ENCODE measurements at places on chromosomes 5 and 9.
A peak's percentile ranks its signal among the peaks of the same experiment; 100 is the strongest.

DNA sequence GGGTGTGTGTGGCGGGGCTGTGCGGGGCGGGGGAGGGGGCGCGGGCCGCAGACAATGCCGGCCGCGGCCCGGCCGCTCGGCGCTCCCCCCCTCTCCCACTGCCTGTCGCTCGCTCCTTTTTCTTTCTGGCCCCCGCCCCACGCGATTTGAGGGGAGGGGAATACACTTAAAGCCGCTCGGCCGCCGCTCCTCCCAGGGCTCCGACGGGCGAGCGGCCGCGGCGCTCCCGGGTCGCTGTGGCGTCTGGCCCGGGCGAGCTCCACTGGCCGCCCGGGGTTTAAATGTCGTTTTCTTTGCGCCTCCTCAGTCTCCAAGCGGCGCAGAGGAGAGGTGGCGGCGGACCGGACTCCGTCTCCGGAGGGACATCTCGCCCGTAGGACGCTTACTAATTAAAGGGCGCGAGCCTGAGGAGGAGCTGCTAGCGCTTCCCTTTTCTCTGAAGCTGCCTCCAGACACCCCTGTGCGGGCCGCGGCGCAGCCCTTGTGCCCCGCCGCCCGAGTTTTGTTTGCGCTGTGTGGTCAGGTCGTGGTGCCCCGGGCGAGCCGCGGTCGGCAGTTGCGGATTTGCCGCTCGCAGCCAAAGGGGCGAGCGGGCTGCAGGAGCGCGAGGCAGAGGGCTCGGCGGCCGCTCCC, 1.4 kb downstream of the ZSWIM6 start:
- DNase-seq = peak; percentile 41

- DNase-seq = no peak
Observed at GRCh38 chr5:35859101-35859661, 2.5 kb downstream of the IL7R start.

- DNase-seq = no peak
Observed at GRCh38 chr5:5564898-5565297, 142.4 kb downstream of the ICE1 start.

DNA sequence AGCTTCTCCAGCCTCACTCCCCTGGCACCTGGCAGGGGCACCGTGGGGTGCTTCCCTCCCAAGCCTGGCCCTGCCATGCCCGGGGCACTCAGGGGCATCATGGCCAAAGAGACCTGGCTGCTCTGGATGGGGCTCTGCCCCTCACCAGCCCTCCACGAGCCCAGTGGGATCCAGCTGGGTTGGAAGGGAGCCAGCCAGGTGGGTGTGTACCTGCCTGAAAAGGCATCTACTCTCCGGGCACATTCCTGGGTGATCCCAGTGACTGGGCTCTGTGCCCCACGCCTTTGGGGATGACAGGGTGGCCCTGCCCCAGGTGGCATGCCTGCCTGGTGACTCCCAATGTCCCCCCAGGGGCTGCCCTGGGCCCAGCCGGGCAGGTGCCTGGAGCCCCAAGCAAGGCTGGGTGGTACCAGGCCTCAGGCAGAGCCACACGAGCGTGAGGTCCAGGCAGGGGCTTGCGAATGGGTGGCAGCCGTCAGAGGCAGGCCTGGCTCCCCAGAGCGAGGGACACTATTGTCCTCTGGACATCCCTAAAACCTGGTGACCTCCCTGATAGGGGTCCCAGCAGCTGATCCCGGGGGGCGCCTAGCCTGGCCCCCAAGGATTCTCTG, 777 bp downstream of the GPSM1 start:
- no peak for DNase-seq

DNA sequence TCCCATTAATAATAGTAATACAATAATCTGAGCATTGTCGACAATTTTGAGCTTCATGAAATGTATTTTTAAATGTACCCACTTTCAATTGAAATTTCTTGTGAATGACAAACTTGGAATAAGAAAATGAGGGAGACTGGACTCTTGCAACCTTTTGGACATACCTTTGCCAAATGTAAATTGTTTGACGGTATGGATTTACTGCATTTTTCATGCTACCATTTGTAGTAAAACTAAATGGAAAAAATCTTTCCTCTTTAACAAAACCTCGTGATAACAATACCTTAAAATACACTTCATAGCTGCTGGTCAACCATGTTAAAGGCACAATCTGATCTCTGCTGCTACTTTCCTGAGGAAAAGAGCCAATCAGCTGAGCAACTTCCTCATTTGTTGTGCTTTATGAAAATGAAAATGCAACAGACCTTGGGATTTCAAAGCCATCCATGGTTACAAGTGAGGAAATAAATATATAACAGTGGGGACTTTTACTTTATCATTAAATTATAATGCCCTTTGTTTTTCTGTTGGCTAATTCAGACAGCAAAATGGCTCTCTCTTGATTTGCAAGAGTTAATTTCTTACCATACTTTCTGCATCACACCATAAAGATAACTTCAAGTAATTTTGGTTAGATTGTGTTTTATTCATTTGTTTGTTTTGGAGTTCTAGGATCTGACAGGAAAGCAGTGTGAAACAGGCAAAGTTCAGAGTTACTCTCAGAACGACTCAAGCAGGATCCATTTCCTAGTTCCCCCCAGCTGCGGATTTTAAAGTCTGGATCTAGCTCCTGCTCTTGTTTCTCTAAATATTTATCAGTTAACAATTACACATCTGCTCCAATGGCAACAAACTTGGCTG, 1.1 kb downstream of the ALDH1A1 start:
- DNase-seq = no peak

GRCh38 chr9:125959951-125960619, 212.9 kb downstream of the PBX3 start:
- no peak for DNase-seq

DNA sequence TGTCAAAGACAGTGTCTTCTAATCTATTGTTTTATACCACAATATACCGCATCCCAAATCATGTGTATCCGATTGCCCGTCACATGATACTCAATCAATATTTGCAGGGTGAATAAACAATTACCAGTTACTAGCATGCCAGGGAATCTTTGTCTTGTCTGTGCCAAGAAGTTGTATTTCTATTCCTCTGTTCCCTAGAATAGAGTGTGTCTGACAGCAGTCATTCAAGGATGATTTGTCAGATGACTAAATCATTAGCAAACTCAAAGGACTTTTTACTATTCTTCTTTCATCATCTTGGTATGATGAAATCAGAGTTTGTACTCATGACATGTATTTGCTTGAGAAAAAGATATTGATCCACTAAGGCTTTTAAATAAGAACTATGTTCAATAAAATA, 348.8 kb downstream of the HTR1A start:
- DNase-seq = no peak

DNA sequence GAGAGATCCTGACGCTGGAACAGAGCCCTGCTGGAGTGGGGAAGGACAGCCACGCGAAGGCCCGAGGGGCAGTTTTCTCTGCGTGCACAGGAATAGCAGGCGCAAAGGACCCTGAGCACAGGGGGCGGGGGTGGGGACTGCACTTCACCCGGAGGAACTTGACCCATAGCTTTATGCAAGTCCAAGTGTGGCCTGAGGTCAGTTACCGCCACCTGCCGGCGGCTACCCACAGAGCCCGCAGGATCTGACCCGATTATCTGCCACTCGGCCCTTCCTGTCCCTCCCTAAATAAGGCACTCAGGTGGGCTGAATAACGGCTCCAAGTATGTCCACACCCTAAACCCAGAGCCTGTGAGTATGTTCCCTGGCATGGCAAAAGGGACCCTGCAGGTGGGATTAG, 65.4 kb upstream of the FCN1 start:
- DNase-seq = no peak

DNA sequence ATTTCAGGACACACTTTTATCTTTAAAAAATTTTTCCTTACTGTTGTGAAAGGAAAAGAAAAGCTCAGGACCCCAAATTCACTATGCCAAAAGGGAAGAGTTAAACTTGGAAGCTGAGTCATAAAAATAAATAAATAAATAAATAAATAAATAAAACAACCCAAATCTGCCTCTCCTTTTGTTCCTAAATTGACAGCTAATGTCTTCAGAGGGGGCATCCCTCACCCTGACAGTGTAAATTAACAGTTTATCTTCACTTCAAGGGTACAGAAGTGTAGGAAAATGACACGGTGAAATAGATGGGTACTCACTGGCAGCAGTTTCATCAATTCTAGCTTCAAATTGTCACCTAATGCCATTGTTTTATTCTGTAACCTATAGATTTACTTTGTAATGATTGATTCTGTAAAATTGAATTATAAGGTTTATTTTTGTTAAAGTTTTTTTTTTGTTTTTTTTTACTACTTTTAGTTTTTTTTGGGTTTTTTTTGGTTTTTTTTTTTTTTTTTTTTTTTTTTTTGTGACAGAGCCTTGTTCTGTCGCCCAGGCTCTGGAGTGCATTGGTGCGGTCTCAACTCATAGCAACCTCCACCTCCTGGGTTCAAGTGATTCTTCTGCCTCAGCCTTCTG, 18.5 kb upstream of the ANXA1 start:
- DNase-seq = no peak

DNA sequence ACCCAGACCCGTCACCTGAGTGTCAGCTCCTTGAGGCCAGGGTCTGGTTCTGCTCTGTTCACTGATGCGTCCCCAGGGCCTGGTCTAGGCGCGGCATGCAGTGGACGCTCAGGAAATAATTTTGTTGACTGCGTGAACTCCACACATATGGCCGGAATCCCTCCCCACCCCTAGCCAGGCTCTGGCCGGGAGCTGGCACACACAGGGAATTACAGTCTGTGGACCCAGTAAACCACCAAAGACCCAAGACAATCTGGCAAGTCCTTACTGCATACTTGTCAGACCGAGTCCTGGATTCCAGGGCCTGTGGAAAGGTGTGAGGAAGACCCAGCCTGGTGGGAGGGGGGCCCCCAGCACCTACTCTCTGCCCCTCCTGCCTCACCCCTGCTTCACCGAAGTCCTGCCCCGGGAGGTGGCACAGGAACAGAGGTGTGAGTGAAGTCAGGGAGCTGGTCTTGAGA, 113.0 kb upstream of the IER5L start:
- DNase-seq = no peak

- DNase-seq = no peak
Observed at GRCh38 chr5:56471707-56472106, 238.6 kb upstream of the ANKRD55 start.

DNA sequence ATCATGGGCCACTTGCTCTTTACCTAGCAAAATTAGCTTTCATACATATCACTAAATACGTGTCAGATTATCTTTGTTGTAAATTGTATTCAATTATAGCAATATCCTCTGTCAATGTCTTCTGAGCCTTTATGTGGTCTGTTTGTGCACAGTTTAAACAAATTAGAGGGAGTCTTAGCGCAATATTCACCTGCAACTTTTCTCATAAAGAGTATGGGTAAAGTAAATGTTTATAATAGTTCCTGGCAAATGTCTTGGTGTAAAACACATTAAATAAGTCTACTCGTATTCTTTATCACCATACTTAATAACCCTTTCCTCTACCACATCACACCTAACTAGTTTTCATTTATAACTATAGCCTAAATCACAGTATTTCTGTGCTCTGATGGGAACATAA, 169.0 kb downstream of the PCSK1 start:
- DNase-seq = no peak

DNA sequence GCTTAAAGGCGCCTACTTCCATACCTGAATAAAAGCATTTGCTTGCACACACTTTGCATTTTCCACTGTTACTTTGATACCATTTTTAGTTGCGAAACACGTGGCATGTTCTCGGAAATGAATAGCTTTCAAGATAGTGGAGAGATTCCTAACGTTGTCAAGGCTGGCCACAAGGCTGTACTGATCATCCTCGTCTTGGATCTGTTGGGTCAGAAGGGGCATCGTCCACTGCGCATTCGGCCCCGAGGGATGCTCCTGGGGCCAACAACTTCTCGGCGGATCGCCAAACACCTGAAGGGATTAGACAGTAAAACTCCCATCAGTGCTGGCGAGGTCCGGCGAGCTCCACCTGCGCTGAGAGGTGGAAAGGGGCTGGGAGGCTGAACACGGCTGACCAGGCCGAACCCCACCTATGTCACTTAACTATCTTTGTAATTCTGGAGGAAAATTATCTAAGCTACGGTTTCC, 599 bp downstream of the RAD1 start:
- no peak for DNase-seq

- no peak for DNase-seq
Observed at GRCh38 chr9:128120741-128121465, 6.6 kb downstream of the PTGES2 start.

DNA sequence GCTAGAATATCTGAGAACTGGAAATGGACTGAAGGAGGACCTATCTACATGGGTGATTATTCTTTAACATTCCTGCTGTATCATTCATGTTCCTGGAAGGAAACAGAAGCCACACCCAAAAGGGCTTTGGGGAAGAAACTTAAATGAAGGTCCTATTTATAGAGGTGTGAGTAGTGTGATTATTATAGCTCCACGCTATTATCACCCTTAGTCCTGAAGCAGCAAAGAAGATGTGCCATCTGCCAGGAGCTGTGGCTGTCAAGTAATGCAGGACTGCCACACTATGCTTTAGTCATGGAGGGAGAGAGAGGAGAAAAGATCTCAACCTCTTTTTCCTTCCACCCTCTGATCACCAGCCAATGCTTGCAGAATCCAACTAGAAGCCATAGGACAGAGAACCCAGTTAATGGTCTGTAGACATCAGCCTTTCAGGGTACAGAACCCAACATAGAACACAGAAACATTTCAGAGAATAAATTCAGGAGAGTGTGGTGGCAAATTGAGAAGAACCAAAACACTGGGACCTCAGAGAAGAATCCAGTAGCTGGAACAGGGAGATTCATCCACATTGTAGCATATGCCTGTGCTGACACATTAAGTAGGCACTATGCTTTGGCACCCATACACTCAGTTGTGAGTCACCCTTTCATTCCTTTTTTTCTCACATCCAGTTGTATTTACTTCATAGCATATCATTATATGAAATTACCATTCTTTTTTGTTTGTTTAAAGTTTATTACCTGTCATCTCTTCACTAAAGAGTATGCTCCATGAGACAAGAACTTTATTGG, 21.0 kb upstream of the RNF180 start:
- no peak for DNase-seq

- DNase-seq = no peak
Observed at GRCh38 chr9:16959391-16959790, 88.9 kb upstream of the BNC2 start.

DNA sequence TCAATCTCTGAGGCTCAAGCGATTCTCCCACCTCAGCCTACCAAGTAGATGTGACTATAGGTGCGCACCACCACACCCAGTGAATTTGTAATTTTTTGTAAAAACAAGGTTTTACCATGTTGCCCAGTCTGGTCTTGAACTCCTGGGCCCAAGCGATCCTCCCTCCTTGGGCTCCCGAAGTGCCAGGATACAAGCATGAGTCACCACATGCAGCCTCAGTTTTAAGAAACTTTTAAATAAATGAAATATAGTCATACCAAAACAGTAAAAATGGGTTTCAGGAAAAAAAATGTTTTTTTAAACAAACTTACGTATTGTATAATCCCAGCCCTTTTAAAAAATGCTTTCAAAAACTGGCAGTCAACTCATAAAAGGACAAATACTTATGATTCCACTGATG, 26.6 kb downstream of the FXN start:
- DNase-seq = no peak

- DNase-seq = no peak
Observed at GRCh38 chr9:69569738-69570451, 102.3 kb downstream of the APBA1 start.

All from SK-N-DZ (cell line).